ENCODE measurements at places on chromosomes 16 and 17.

DNA sequence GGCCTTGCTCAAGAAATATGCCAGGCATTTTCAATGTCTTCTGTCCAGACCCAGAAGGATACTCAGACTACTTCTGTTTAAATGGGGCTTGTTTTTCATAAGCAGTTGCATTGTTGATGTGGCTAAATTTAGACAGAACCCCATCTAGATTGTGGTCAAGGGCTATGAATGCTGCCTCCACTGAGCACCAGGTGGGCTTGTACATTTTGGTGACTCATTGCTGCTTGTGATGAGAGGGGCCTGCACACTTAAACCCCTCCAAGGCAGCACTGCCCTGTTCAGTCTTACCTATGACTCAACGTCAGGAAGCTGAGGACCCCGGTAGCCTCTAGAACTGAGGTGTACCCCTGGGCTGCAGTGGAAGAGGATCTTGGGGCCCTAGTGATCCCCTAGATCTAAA is 144.0 kb downstream of the PRKCA start:
- no peak for DNase-seq

DNA sequence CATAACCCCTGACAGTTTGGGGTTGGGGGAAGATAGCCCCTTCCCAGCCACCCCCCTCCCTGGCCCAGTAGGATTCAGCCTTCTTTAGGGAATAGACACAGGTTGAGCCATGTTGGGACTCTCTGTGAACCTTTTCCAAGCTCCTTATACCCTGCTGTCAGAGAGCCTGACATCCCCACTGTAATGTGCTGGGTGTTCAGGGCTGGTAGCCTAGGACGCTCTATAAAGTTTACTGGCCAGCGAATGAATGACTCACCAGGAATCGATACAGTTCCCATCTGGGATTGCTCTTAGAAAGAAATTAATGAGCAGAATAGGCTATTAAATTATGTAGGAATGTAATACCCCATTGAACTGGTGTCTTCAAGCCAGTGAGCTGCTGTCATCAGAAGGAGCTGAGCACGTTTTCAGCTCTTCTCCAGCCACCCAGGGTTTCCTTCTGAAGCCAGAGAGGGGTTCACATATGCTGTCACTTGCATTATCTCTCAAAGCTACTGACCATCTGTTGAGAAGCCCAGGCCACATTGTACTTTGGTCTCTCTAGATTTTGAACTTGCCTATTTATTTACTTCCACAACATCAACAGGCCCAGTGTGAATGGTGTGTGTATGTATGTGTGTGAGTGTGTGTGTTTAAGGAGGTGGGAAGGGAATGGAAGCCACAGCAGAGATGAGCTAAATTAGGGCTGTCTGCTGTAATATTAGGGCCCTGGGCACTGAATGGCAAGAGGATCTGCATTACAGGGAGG is 64.9 kb downstream of the SPACA3 start:
- DNase-seq: no peak

DNA sequence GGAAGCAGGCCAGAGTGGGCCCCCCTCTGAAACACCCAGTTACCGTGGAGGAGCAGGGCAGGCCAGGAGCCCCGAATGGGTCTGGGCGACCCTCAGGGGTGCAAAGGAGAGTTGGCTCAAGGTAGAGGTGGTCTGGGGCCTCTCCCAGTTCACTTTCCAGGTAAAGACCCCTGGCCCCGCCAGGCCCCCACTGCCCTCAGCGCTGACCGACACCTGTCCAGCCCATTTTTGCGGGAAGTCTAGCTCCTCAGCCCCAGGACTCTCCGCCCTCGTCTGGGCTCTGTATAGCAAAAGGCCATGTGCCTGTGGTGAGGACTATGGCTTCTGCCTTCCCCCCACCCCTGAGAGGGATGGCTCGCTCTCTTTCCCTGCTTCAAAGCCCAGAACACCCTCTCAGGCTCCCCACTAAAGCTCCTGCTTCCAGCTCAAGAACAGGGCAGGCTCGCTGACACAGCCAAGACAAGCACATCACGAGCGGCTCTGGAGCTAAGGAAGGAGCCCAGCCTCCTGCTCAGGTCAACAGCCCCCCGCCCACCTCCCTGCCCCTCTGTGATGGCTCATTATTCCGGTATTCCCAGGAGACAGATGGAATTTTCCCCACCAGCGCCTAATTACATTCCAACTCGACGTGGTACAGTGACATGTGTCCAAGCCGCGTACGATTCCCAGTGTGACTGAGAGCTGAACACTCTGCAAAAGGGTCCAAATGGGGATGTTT is 59.4 kb downstream of the RTN4RL1 start:
- no peak for DNase-seq

DNA sequence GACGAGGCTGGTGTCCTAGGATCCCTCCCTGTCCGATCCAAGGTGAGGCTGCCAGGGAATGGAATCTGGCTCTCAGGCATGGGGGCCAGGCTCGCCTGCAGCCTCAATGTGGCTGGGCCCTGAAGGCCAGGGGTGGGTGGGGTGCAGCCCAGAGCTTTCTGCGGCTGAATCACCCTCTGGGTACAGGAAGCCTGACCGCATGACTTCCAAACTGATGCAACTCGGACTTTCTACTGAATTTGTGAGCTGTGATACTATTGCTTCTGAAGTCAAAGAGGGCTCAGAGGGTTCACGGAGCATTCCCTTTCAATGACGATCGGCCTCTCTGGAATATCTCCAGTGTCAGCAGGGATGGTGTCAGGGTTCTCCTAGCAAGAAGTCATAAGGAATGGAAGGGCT is 123.7 kb downstream of the METRNL start:
- no peak for DNase-seq

- no peak for DNase-seq
Observed at GRCh38 chr16:22397931-22398330, 23.5 kb upstream of the CDR2 start.

GRCh38 chr17:28612936-28613872 is 781 bp downstream of the RSKR start:
- DNase-seq: peak; percentile 75

GRCh38 chr17:29591146-29591736 is 1.7 kb upstream of the ANKRD13B start:
- DNase-seq: peak; percentile 60

GRCh38 chr16:29806099-29806579 is at the start of gene MAZ:
Gene MAZ, plus strand, starts transcription at chr16:29806529. Its CDS starts 173 bp downstream, at chr16:29806702.
- no peak for DNase-seq

DNA sequence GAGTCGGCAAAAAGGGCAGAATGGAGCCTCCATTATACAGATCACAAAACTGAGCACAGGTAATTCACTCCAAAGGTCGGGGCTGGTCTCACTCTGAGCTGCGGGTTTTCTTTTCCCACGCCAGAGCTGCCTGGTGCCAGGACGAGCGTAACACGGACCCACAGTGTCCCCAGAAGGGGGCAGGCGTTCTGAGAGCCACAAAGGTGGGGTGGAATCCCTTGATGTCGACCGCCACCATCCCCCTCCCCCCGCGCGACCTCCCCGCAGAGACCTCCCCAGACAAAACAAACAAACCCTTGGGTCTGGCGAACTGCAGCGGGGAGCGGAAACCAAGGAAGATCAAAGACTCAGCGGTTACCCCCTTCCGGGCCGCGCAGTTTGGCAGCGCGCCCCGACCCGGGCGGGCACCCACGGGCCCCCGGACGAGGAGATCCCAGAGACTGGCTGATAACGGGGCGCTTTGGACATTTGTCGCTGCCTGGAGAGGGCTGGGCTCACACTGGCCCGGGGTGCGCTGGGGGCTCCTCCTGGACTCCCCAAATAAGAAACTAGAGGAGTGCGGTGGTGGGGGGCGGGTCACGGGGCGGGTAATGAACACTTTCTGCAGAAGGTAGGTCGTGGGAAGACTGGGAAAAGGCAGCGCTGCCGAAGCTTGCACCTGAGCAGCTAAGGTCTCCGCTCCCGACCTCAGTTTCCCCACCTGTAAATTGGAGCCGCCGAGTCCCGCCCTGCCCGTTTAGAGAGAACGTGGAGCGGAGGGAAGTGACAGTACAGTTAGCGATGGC is 664 bp upstream of the NKD1 start:
- peak; percentile 67 for DNase-seq

DNA sequence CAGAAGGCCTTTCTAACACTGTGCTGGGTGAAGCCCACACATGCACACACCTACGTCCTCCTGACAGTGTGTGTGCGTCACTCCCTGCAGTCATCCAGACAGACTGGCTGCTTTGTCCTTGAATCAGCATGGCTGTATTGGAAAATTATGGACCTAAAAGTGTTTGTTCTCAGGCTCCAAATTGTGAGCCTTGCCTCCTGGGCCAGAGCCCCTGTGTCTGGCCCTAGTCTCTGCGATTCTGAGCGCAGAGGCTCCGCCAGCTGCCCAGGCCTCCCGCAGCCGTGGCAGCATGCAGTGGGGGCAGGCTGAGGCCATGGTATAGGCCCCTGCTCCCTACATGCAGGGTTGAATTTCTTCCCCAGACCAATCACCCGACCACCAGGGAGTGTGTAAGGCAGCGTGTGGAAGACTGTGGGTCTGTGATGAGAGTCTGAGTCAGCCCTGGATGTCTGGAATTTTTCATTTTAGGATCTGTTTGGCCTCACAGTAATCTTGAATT is 166.9 kb downstream of the LGALS9B start:
- DNase-seq: no peak

GRCh38 chr17:79023886-79024771 is at the start of gene C1QTNF1:
Gene C1QTNF1, plus strand, starts transcription at chr17:79024169. Its CDS starts 19,800 bp downstream, at chr17:79043969.
- DNase-seq: peak; percentile 91

DNA sequence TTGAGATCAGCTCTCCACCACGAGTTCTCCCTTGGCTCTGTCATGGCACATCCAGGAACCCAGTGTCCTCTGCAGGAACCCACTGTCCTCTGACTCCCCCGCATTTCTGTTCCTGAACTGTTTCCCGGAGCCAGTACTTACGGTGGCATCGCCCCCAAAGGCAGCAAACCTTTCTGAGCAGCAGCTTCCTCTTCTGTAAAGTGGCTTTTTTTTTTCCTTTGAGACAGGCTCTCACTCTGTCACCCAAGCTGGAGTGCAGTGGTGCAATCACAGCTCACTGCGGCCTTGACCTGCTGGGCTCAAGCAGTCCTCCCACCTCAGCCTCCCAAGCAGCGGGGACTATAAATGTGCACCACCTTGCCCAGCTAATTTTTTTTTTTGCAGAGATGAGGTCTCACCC is 32.2 kb downstream of the NAGPA start:
- DNase-seq: no peak

DNA sequence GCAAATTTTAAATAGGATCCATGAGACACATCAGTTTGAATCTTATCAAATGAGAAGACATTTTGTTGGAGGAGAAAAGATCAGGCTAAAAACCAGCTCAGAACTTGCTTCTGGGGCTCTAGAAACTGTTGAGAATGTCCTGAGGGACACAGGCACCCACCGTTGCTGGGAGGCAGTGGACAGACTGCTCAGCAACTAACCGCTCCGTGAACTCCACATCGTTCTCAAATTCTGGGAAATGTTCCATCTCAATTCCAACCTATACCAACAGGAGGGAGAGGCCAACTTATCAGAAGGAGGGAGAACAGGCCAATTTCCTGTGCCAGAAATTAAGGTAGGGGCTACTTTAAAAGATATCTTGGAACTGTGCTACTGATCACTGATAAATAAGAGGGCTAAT is 8.3 kb downstream of the TAT start:
- DNase-seq: no peak

DNA sequence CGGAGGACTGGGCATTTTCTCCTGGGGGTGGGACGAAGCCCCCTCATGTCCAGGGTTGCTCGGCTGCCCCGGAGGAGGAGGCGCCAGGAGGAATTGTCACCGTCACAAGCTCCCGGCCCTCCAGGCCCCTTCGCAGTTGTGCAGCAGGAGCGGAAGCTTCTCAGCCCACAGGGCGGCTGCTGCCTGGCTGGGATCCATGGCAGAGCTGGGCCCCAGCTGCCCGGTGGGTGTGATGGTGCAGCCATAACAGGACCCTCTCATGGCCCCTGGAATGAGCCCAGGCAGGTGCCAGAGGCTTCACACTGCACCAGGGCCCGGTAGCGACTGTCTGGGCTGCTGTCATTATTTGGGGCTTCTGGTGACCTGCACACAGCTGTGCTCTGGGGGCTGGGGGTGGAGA is 54.9 kb upstream of the GNG13 start:
- DNase-seq: no peak

- no peak for DNase-seq
Observed at GRCh38 chr17:63140255-63140654, 174.2 kb downstream of the TANC2 start.

GRCh38 chr17:32302860-32303649 is 37.4 kb downstream of the RHBDL3 start:
- DNase-seq: peak; percentile 69

- DNase-seq: no peak
Observed at GRCh38 chr17:37802061-37802595, 57.3 kb upstream of the HNF1B start.

Measured in iPS-NIHi11 (cell line).